ENCODE measurements at places on chromosomes 7 and 10.
A peak's percentile ranks its signal among the peaks of the same experiment; 100 is the strongest.

DNA sequence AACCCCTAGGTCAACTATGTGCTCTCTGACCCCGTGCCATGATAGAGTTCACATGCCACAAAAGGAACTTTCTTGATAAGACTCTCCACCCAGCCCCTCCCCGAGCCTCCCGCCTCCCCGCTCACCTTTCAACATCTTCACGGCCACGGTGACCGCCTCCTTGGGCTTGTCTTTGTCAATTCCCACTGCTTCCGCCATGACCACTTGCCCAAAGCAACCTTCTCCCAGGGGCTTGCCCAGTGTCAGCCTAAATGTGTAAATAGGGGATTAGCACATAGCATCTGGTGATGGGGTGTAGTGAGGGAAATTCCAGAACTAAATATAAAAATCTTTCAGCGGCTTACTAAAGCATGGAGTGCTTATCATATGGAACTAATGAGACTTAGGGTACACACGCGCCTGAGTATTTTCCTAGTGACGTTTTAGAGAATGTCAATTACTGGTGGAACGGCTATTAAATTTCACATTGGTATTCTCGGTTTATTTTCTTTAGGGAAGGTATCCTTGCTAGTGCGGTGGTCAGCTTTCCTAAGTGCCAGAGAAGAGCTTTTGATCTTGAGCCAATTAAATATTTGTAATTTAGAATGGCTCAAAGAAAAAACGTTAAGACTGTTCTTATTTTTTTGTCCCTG, 97.4 kb downstream of the FGFR2 start:
- no peaks in the 10 kb centered on the region for H3K27me3 ChIP-seq
- H3K4me3 ChIP-seq, result no peak overlapping the region
- H3K4me1 ChIP-seq, result no peaks in the 10 kb centered on the region
- no peak for DNase-seq
- H3K36me3 ChIP-seq, result no peaks in the 10 kb centered on the region

GRCh38 chr7:157542068-157543021, 205.5 kb downstream of the DNAJB6 start:
- no peak for DNase-seq
- no peak overlapping the region for H3K4me3 ChIP-seq
- peaks cover 7% of the 10 kb centered on the region for H3K36me3 ChIP-seq
- H3K27ac ChIP-seq, result no peak overlapping the region
- no peaks in the 10 kb centered on the region for H3K4me1 ChIP-seq

GRCh38 chr10:61098966-61099365, 155.0 kb upstream of the RHOBTB1 start:
- H3K4me1 ChIP-seq, result no peaks in the 10 kb centered on the region
- no peaks in the 10 kb centered on the region for H3K36me3 ChIP-seq
- no peak overlapping the region for H3K4me3 ChIP-seq
- no peaks in the 10 kb centered on the region for H3K27me3 ChIP-seq
- H3K27ac ChIP-seq, result no peak overlapping the region
- DNase-seq, result no peak

DNA sequence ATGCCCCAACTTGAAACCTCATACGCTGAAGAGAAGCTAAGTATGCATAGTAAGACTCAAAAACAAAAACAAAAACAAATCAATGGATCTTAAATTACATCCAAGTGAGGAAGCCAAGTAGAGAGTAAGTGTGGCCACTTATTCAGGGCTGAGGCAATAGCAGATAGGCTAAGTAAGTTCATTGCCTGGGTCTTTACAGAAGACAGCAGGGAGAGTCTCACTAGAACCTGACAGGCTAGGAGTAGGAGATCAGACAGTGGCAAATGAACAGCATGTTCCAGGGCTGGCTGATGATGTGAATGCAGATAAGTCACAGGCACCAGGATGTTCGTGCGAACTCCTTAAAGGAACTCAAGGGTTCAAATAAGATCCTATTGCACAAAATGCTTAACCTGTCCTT, 568.6 kb downstream of the KCNMA1 start:
- no peaks in the 10 kb centered on the region for H3K27me3 ChIP-seq
- no peaks in the 10 kb centered on the region for H3K4me1 ChIP-seq
- H3K4me3 ChIP-seq, result no peak overlapping the region

DNA sequence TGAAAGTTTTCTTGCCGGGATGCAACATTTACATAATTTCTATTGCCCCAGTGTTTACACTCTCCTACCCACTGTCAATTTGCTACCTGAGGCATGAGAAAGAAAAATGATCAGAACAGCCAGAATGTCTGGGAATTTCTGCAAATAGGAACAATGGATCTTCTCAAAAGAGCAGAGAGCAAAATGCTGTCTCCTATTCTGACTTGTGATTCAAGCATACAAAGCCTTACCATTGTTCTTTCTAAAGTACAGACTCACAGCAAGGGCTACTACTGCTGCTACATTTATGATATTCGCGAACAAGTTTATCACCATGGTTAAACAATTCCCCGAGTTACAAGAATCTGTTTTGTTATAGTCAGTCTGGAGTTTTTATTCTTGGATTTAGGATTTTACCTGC, 329.9 kb upstream of the CELF2 start:
- no peaks in the 10 kb centered on the region for H3K27me3 ChIP-seq
- no peak overlapping the region for H3K4me3 ChIP-seq
- no peak overlapping the region for H3K27ac ChIP-seq
- H3K4me1 ChIP-seq, result no peaks in the 10 kb centered on the region

- no peaks in the 10 kb centered on the region for H3K4me1 ChIP-seq
- H3K27ac ChIP-seq, result no peak overlapping the region
Measured at GRCh38 chr7:106257752-106258151, 27.0 kb downstream of the NAMPT start.

GRCh38 chr10:49417311-49418052, 21.6 kb upstream of the DRGX start:
- H3K27ac ChIP-seq, result no peak overlapping the region
- no peak overlapping the region for H3K4me3 ChIP-seq
- H3K4me1 ChIP-seq, result peaks cover 3% of the 10 kb centered on the region
- no peaks in the 10 kb centered on the region for H3K36me3 ChIP-seq
- H3K27me3 ChIP-seq, result no peaks in the 10 kb centered on the region
- DNase-seq, result peak; percentile 67

DNA sequence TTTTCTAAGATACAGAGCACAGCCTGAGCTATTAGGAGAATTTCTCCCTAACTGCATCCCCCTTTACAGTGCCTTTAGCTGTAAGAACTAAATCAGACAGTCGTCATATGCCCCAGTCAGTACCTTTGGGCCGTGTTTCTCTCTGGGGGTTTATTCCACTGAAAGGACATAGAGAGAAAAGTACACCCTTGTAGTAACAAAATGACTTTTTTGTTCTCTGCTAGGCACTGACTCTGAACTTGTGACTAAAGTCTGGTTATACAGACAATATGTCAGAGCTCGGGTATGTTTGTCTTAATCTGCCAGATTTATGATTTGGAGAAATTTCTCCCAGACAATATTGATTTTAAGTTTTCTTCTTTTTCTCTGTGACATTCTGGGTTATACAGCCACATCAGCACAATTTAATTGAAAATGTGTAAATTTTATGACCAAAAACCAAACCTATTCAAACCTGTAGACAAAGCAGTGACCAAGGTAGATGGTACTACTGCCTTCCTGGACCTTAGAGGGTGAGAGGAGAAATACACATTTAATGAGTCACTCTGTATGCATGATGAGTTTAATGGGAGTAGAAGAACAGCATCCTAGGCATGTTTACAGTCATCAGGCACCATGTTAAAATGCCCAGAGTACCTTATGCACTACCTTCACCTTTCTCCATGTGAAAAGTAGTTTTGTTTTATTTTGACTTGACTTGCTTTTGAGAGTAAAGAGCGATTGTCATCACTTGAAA, 156.1 kb upstream of the PLXDC2 start:
- H3K4me3 ChIP-seq, result no peak overlapping the region
- no peak overlapping the region for H3K27ac ChIP-seq
- no peaks in the 10 kb centered on the region for H3K4me1 ChIP-seq
- no peaks in the 10 kb centered on the region for H3K27me3 ChIP-seq

DNA sequence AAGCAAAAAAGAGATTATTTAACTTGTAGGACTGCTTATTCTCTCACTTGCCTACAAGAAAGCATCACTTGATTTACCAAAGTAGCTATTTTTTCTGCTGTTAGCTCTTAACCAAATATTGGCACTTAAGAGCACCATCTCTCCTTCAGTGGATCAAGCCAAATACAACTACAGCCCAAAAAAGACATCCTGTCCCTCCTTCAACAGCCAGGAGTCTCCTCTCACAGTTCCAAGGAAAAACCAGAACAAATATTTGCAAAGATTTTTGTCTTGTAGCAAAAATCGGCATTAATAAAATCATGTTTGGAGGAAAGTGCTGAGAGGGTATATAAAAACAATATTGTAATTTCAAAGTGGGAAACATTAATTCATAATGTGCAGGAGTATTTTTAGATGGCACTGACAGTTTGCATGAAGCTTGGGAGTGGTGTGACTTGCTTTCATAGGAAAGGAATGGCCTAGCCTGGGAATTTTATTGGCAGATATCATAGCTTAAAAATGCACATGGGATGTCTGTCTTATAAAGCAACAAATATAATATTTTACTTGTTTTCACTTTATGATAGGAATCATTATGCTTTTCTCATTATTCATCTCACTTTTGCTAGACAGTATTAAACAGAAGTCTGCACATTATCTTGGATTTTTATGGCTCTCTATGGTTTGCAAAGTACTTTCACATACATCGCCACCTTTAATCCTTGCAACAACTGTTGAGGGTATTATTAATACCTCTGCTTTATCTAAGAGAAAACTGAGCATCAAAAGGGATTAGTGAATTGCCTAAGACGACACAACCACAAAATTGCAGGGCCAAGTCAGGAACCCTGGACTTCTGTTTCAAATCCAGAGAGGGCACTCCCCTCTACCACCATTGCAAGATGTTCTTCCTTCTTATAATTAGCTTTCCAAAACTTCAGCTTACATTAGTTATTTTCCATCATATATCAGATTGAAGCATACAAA, 103.5 kb downstream of the AGMO start:
- H3K36me3 ChIP-seq, result no peaks in the 10 kb centered on the region
- no peak overlapping the region for H3K27ac ChIP-seq
- DNase-seq, result no peak
- H3K4me1 ChIP-seq, result no peaks in the 10 kb centered on the region
- H3K4me3 ChIP-seq, result no peak overlapping the region
- H3K27me3 ChIP-seq, result no peaks in the 10 kb centered on the region

DNA sequence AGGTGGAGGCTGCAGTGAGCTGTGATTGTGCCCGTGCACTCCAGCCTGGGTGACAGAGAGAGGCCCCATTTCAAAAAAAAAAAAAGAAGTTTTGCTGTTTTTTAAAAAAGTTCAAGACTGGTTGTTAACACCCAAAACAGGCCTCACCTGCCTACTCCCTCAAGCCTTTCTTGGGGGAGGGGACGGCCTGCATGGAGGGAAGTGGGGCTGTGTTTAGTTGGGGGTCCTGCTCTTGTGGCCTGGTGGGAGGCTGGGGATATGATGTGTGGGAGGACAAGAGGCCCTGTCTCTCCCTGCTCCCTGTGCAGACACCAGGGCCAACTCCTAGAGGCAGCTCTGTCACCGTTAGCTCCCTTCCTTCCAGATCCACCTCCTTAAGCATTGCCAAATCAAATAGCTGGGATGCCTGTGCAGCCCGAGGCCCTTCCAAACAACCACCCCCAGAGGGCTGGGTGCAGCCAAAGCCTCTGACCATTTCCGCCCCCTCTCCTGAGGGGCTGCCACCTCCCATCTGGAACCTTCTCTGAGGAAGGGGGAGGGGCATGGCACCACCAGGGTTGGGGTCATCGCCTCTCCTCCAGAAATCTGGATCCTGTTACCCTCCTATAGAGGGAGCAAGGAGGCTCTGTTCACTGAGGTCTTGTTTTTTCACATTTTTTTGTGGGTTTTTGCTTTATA, 32.9 kb upstream of the ANKRD2 start:
- no peak overlapping the region for H3K4me3 ChIP-seq
- no peaks in the 10 kb centered on the region for H3K36me3 ChIP-seq
- H3K27me3 ChIP-seq, result no peaks in the 10 kb centered on the region
- DNase-seq, result no peak
- H3K4me1 ChIP-seq, result peaks cover 25% of the 10 kb centered on the region

GRCh38 chr7:25429731-25430130, 201.4 kb upstream of the NPVF start:
- H3K27ac ChIP-seq, result no peak overlapping the region
- no peak for DNase-seq
- no peak overlapping the region for H3K4me3 ChIP-seq

DNA sequence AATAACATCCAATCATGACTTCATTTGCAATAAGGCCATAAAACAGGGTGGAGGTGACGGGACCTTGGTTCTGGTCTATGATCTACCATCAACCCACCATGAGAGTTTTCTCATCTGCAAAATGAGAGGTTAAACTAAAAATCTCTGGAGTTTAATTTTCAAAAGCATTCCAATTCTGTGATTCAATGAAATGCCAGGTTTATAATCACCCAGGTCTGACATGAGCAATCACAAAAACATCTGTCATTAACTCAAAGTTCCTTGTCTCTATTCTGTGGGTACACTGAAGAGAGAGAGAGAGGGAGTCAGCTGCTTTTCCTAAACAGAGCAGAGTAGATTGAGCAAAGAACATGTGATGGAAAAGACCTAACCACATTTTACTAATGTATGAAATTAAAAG, 75.4 kb downstream of the NUDCD3 start:
- no peak overlapping the region for H3K4me3 ChIP-seq
- H3K27me3 ChIP-seq, result no peaks in the 10 kb centered on the region
- H3K27ac ChIP-seq, result no peak overlapping the region
- no peak for DNase-seq
- H3K36me3 ChIP-seq, result peaks cover 25% of the 10 kb centered on the region

GRCh38 chr10:29748109-29748650, 113.4 kb upstream of the SVIL start:
- H3K27me3 ChIP-seq, result no peaks in the 10 kb centered on the region
- DNase-seq, result no peak
- no peaks in the 10 kb centered on the region for H3K4me1 ChIP-seq
- H3K27ac ChIP-seq, result no peak overlapping the region

DNA sequence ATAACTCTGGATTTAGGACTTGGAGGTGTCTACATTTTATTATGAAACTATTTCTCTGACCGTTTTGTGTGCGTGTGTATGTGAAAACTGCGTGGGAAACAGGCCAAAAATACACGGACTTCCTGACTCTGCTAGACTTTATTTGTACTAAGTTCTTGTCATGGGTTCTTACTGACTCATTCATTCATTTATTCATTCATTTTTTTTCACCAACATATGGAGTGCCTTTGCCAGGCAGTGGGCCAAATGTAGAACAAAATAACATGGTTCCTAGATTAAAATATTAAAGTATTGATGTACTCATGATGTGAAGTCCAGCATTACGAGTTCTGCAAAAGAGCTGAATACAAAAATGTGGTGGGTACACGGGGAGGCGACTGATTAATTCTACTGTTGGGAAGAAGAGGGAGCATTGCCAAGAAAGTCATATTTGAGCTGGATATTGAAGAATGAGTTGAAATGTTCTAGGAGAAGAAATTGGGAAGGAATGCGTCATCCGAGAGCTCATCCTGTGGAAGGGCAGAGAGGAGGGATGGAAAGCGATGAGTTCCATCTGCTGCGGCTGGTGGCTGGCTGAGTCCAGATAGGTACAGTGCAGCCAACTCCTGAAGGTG, 24.6 kb downstream of the CACNB2 start:
- H3K27ac ChIP-seq, result no peak overlapping the region
- no peaks in the 10 kb centered on the region for H3K36me3 ChIP-seq
- no peak overlapping the region for H3K4me3 ChIP-seq
- H3K4me1 ChIP-seq, result no peaks in the 10 kb centered on the region

- no peak overlapping the region for H3K4me3 ChIP-seq
- H3K36me3 ChIP-seq, result peaks cover 2% of the 10 kb centered on the region
- no peaks in the 10 kb centered on the region for H3K27me3 ChIP-seq
Measured at GRCh38 chr10:114426476-114426875, 22.2 kb upstream of the AFAP1L2 start.

GRCh38 chr10:1290071-1290471, 233.9 kb downstream of the WDR37 start:
- no peaks in the 10 kb centered on the region for H3K4me1 ChIP-seq
- no peaks in the 10 kb centered on the region for H3K27me3 ChIP-seq
- H3K4me3 ChIP-seq, result no peak overlapping the region
- H3K27ac ChIP-seq, result no peak overlapping the region

All from upper lobe of left lung (tissue), 6 donors.